ENCODE measurements at places on chromosomes 3 and 15.

GRCh38 chr3:11476735-11477144 is 167.0 kb downstream of the VGLL4 start:
- no peak for DNase-seq

DNA sequence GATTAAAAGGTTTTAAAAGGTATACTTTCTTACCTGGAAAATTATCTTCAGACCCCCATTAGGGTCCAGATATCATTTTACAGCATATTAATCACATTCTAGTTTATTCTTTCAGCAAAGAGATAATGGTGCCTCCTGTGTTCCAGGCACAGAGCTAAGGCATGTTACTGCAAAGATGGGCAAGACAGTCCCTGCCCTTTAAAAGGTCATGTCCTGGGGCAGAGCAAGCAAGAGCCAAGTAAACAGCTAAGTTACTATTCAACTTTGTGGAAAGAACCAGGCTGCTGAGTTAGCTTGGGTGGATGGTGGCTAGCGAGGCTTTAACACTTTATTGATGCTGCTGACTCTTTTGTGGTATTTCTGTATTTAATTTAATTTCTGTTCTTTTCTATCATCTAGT is 75.0 kb downstream of the LRRC28 start:
- DNase-seq = no peak

DNA sequence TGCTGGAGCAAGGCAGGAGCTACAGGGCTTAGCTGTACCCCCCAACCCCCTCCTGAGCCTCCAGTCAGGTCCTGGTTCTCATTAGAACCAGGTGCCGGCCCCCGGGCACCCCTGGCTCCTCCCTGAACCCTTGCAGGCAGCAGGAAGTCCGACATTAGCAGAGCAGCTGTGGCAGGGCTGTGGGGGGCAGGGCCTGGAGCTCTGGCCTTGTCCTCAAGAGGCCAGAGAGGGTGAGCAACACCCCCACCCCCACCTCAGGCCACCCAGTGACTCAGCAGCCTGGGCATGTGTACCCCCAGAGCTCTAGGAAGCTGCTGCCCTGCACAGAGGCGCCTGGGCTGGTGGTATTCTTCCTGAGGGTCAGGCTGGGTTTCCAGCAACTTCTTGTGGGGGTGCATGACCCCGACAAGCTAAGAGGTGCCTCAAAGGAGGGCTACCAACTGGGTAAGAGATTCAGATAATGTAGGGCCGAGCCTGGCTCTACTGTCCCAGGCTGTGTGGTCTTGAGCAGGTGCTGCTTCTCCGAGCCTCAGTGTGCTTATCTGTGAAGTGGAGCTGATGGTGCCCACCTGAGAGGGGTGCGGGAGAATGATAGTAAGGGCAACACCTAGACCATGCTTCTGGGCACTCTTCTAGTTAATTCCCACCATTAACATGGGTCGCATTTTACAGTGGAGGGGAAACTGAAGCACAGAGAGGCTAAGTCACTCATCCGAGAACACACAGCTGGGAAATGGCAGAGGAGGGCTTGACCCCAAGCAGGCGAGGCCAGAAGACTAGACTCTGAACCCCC is 16.0 kb downstream of the H1-8 start:
- DNase-seq = no peak

GRCh38 chr15:57156210-57156884 is 220.0 kb upstream of the CGNL1 start:
- DNase-seq = no peak

DNA sequence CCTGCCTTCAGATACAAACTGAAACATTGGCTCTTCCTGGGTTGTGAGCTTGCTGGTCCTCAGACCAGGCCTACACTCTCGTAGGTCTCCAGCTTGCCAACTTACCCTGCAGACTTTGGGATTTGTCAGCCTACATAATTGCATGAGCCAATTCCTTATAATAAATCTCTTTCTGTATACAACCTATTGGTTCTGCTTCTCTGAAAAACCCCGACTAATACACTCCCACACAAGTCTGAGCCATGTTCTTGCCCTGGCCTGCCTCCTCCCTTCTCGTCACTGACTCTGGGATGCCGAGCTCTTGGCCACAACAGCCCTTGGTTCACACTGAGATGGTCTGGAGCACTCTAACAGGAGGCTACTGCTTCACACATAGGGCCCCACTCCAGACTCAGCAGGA is 9.5 kb downstream of the CYP19A1 start:
- DNase-seq = no peak

DNA sequence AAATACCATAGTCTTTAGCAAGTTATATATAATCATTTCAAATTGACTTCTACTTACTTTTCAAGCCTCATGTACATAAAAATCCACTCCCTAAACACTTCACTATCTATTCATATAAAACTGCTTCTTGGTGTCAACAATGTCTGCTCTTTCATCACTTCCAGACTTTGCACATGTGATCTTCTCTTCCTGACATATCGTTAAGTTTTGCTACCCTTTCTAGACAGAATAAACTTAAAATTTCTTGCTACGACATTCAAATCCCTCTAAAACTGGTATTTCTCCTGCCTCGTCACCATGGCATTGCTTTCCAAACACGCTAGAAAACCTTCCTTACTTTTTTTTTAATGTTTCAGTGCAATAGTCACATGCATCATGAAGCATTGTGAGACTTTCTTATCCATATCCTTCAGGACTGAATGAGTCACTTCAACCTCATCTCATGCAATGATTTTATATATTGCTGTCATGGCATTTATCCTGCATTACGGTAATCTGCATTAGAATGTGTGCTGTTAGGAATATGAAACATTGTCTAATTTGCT is 122.8 kb downstream of the GMNC start:
- DNase-seq = no peak

Data from CD4-positive, alpha-beta T cell treated with Interleukin-6 at 100 ng/mL for 8 hours (primary cell).